NCI-H2171 (cell line): ENCODE measurements at places on chromosomes 16 and 17.

- DNase-seq: peak; percentile 32
Measured at GRCh38 chr17:41008811-41009210, at the start of gene KRTAP3-1. TSS of gene KRTAP3-1 (minus strand) at chr17:41009128. CDS start at chr17:41009074, 54 bp downstream.

- DNase-seq: peak; percentile 20
Measured at GRCh38 chr16:27169511-27170071, 33.7 kb upstream of the KDM8 start.

DNA sequence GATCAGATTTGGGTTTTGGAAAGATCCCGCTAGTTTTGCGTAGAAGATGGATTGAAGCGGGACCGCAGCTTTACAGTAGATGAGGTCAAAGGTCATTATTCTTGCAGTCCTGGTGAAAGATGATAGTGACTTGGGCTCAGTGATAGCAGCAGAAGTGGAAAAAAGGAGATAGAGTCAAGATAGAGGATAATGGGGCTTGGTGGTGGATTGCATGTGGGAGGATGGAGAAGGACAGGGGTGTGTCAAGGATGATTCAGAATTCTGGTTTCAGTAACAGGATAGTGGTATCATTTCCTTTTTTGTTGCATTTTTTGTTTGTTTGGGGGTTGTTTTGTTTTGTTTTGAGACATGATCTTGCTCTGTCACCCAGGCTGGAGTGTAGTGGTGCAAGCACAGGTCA lies 28.7 kb downstream of the CHD9NB start:
- no peak for DNase-seq

- DNase-seq: peak; percentile 26
Measured at GRCh38 chr16:48885471-48885870, 275.5 kb upstream of the N4BP1 start.

GRCh38 chr16:87784812-87785211 lies 19.0 kb upstream of the KLHDC4 start:
- no peak for DNase-seq

DNA sequence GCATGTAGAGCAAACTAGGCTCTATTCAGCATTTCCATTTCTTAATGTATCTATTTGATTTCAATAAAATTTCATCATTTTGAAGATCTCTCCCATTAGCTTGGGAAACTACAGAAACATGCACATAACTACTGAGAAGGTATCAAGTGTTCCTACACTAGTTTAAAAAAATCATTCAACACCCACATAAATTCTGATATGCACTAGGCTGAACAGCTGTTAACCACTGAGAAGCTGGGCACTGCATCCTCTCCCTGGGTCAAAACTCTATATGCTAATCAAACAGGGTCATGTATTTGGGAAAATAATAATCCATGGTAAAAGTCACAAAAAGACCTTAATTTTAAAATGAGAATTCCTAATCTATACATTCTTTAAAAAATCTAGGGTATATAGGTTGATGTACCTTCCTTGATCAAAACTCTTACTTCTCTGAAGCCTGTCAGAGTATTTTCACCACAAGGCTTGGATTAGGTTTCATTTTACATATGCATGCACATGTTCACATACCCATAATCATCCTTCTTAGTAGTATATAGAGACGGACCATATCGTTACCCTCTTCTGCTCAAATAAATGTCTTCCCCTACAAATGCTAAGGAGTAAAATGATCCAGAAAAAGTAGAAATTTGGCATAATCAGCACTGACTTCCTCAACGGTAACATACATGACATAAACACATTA lies 57.2 kb downstream of the KANSL1 start:
- DNase-seq: no peak

- DNase-seq: no peak
Measured at GRCh38 chr17:58111676-58112075, 28.5 kb downstream of the DYNLL2 start.

GRCh38 chr17:78532311-78532710 lies 44.9 kb downstream of the DNAH17 start:
- no peak for DNase-seq

DNA sequence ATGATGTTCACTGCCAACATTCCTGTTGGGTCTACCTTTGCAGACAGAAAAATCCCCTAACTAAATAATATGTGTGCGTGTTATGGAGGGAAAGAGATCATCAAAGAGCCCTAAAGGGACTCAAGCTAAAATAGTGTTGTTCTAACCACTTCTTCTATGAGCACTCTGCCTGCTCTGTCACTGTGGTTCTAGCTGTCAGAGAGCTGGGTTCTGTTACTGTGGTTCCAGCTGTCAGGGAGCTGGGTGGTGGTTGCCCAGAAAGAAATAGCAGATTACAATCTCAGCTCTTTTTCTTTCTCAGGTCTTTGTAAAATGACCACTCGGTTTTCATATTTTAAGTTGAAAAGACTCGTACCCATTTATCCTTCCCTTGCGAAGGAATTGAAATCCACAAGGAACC lies 176.3 kb downstream of the HS3ST3A1 start:
- no peak for DNase-seq

DNA sequence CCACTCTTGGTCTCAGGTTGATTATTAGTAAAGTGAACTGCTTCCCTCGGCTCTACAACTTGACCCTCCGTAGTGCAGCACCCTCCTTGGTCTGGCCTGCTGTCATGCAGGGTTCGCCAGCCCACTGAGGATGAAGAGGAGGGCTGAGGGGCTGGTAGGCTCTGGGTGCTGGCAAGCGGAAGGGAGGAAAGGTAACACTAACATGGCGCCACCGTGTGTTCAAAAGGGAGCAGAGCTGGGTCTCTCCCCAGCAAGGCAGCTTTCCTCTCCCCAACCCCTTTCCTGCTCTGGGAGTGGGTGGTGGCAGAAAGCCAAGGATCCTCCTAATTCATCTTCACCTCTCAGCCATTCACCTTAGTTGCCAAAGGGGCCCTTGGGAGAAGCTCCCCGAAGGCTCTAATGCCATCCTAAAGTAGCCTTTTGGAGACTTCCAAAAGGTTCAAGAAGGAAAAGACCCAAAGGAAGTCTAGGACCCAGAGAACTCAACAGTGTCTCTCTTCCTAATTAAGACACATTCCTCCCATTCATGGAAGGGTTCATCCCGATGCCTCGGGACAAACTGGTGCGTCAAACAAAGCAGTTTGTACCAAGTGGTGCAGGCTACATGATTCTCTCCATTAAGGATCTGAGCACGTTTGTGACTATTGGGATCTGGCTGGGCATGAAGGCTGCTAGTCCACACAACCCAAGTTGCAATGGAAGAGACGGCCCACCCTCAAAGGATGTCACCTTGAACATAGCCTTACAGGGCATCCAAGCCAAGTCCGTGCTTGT lies 90.8 kb upstream of the TOB1 start:
- no peak for DNase-seq

DNA sequence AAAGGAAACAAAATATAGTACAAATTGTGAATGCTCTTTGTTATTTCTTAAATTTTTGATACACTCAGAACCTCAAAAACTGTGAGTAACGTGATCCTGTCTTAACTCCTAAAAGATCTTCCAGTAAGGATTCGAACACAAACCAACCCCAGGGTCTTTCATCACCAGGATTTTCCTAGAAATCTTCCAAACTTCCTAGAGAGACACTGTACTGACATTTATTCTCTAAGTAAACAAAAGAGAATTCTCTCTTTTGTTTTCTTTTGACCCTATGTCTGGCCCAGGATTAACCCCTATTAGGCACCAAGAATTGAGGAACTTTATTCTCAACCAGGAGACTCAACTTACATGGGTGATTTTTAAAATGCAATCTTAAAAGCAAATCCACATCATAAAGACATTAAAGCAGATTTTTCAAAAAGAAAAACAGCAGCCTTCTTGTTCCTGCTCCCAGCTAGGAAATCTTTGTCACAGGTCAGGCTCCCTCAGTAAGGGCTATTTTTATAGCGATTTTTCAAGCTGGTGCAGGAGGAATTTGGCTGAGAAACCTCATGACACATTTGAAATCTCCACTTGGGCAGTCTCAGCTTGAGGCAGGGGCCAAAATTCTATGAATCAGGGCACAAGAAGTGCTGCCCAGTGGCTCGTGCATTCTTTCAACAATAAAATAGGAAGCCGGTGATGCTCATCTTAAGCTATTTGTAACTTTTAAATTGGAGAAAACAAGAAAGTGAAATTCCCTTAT lies 6.2 kb upstream of the SMG1 start:
- no peak for DNase-seq

GRCh38 chr16:324451-325334 lies 27.8 kb downstream of the AXIN1 start:
- DNase-seq: no peak

DNA sequence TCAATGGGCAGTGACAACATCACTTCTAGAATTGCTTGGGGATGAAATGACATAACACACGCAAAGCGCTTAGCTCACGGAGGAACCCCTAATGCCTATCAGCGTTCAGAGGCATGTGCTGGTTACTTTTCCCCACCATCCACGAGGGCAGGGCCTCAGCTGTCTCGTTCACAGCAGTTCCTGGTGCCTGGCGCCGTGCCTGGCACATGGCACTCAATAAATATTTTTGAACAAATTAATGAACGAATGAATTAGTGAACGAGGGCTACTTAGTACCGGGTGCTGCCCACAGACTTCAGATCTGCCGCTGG lies 14.1 kb upstream of the CIBAR2 start:
- peak; percentile 58 for DNase-seq

- DNase-seq: no peak
Measured at GRCh38 chr17:71188811-71189492, 931.9 kb upstream of the SOX9 start.

DNA sequence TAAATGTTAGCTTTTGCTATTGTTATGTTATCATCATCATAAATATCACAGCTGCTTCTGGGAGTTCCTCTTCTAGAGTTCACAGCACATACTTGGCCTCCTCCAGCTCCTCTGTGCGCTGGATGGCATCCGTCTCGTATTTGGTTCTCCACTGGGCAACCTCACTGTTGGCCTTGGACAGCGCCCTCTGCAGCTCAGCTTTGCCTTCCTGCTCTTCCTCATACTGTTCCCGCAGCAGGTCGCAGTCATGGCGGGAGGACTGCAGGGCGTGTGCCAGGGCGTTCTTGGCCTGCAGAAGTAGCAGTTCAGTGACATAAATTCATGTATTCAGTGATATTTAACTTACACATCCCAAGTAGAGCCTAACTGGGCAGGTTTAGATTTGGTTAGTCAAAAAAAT lies 23.4 kb downstream of the MYH8 start:
- no peak for DNase-seq
